ENCODE measurements at places on chromosomes 6 and 20. TPM values are rescaled to one million over a fixed set of nuclear protein-coding genes. Genes with fewer than 3 reads are reported as not detected.

DNA sequence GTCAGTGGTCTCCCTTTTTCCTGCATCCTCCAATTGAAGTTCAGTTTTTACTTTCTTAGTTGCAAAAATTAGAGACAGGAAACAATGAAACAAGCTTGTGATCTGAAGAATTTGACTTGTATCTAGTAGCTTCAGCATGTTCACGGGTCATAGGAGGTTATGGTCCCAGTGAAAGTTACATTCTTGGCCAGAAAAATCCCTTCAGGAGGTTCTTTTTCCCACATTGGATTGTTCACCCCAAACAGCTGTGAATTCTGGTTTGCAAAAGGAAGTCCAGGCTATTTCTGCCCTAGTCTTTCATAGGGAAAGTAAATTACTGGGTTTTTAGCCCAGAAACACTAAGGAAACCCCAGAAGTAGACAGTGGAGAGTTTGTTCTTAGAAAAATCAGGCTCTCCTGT is 8.1 kb downstream of the ANKS1A start:
- H3K27ac ChIP-seq: no peak overlapping the region
- no peaks in the 10 kb centered on the region for H3K27me3 ChIP-seq
- no peaks in the 10 kb centered on the region for H3K4me1 ChIP-seq

DNA sequence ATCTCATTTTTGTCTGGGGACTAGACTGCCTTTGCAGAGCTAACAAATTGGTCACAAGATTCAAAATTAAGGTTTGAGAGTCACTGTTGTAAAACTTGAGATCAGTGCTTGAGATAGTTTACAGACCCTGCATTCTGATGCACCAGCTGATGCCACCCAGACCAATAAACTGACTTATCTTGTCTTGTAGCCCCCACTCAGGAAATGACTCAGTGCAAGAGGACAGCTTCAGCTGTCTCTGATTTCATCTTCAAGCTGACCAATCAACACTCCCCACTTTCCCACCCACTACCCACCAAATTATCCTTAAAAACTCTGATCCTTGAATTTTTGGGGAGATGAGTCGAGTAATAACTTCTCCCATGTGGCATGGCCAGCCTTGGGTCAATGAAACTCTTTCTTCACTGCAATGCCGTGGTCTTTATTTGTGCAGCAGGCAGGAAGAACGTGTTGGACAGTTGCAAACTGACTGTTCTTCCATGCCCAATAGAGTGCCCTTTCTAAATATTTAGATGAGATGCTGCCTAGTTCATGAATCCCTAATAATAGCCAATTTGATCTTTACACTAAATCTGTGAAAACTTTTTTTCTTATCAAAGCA is 48.3 kb upstream of the PROKR2 start:
- H3K27me3 ChIP-seq: no peaks in the 10 kb centered on the region
- H3K27ac ChIP-seq: no peak overlapping the region
- H3K36me3 ChIP-seq: no peaks in the 10 kb centered on the region
- no peaks in the 10 kb centered on the region for H3K4me1 ChIP-seq

Gene LINC00237
- total RNA-seq: 2.0 TPM

DNA sequence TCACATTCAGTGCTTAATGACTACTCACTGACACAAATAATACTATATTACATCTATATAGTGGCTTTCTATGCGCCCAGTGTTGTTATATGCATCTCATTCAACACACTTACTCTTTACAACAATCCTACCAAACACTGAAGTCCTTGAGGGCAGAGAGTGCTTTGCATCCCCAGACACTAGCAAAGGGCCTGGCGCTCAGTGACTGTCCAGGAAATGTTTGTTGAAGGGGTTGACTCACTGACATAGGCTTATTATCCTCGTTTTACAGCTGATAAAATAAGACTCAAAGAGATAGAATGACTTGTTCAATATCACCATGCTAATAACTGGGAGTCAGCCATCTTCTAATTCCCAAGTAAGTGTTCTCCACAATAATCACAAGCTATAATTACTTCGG is 163.3 kb downstream of the ARHGAP18 start:
- H3K27me3 ChIP-seq: no peaks in the 10 kb centered on the region
- no peak overlapping the region for H3K27ac ChIP-seq
- peaks cover 4% of the 10 kb centered on the region for H3K4me1 ChIP-seq
- no peak overlapping the region for H3K4me3 ChIP-seq
- DNase-seq: no peak

DNA sequence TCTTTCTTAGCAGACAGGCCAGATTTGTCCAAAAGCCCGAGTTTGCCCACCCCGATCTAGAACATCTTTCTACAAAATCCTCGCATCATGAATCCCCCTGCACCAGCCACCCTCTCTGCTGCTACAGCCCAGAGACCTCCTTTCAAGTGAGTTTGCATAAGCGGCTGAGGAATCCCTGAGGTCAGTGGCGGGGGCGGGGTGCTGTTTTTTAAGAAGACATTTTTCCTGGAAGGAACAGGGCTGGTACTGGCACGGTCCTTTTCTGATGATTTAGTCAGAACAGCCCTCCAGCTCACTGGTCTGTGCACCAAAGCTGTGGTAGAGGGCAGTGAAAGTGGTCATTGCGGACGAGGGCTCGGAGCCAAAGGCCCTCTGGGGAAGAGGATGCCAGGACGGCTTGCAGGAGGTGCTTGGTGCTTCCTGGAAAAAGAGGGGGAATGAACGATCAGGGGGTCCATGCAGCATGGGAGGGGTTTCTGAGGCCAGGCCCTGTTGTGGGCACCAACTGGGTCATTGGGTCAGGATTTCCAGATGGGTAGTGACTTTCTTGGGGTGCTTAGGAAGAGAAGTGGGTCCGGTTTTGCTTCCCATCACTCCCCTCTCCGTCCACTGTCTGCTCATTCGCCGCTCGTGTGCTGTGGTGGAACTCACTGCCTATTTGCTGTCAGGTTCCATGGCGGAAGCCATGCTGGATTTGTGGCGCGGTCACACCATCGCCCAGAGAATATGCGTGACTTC is 50.4 kb downstream of the GNAS-AS1 start:
- H3K4me1 ChIP-seq: no peaks in the 10 kb centered on the region
- no peak overlapping the region for H3K4me3 ChIP-seq
- no peaks in the 10 kb centered on the region for H3K36me3 ChIP-seq
- H3K27me3 ChIP-seq: no peaks in the 10 kb centered on the region
- peak; percentile 78 for DNase-seq

Gene CCM2L
- 5.2 TPM for total RNA-seq

GRCh38 chr6:21382821-21383449 is 210.6 kb upstream of the SOX4 start:
- H3K27me3 ChIP-seq: no peaks in the 10 kb centered on the region
- H3K27ac ChIP-seq: peak overlapping the region; percentile 52
- H3K4me3 ChIP-seq: no peak overlapping the region
- no peaks in the 10 kb centered on the region for H3K36me3 ChIP-seq
- DNase-seq: peak; percentile 45

- H3K4me1 ChIP-seq: no peaks in the 10 kb centered on the region
- no peak for DNase-seq
- no peak overlapping the region for H3K27ac ChIP-seq
- no peaks in the 10 kb centered on the region for H3K36me3 ChIP-seq
Observed at GRCh38 chr6:154325142-154325541, 31.5 kb downstream of the IPCEF1 start.

DNA sequence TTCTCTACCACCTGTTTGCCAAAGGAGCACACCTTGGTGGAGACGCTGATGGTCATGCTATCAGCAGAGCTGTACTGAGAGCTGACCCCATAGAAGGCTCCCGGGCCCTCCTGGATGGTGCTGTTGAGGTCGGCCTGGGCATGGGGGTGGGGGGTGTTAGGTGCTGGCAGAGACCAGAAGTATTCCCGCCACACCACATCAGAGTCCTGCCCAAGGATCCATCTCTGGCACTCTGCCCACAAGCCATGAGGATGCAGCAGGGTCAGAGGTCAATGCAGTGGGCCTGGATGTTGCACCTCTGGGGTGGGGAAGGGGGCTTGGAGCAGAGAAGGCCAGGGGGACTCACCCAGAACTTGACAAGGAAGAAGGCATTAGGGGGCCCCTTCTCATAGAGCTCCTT is 7.4 kb downstream of the RPL10A start:
- no peak overlapping the region for H3K27ac ChIP-seq
- DNase-seq: peak; percentile 54
- H3K4me3 ChIP-seq: no peak overlapping the region
- peaks cover 39% of the 10 kb centered on the region for H3K36me3 ChIP-seq
- no peaks in the 10 kb centered on the region for H3K4me1 ChIP-seq
- no peaks in the 10 kb centered on the region for H3K27me3 ChIP-seq
